HCT116 (cell line): ENCODE measurements at places on chromosomes 5 and 9.

GRCh38 chr5:164372892-164373291, 867.5 kb downstream of the MAT2B start:
- DNase-seq = no peak

DNA sequence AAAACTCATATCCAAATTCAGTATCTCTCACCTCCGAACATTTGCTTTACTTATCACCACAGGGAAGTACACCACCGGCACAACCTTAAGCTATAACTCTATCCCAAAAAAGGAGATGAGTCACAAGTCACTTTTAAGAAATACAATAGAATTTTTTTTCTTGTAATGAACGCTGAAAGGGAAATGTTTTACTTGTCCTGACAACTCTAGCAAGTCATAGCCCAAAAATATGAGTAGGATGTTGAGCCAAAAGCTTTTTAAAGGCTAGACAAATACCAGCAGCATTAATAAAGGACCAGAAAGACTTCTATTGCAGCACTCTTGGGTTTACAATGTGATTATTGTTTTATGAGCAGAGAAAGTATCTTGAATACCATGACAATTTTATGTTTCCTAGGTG, 147.3 kb upstream of the FST start:
- DNase-seq = no peak

GRCh38 chr9:38073882-38074281, 4.9 kb upstream of the SHB start:
- DNase-seq = no peak

GRCh38 chr5:80711938-80712337, 57.2 kb upstream of the DHFR start:
- peak; percentile 19 for DNase-seq

DNA sequence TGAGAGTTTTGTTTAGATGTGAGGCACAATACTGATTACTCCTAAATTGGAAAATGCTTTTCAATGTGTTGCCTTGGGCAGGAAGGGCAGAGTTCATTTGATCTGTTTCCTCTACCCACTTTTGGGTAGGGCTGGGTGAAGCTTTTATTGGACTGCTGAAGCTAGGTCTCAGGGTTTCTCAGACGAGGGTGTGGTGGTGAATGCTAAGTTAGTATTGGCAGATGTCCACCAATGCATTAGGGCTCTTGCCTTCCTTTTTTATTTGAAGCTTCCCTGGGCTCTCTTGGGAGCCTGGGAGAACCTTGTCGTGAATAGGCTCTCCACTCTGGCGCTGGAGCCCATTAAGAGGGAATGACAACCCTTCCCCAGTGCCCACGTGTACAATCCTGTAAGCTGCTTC, 23.1 kb downstream of the SPTAN1 start:
- no peak for DNase-seq

- DNase-seq = no peak
Observed at GRCh38 chr9:4423207-4423610, 67.1 kb upstream of the SLC1A1 start.

- DNase-seq = no peak
Observed at GRCh38 chr5:51859624-51860023, 476.4 kb downstream of the ISL1 start.

DNA sequence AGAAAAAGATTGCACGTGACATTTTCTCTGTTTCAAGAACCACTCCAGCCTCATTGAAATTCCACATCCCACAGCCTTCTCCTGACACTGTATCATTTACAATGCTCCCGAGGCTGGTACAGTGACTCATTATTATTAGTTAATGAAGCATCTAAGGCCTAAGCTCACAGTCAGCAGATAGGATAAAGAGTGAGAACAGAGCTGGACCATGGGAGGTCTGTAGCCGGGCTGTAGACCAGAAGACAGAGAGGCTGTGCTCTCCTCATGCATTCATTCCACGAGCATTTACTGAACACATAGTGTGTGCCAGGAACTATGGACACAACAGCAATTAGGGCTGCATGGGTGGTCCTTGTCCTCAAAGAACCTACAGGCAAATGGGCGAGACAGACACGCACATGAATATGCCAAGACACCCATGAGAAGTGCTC, 47.3 kb upstream of the GALNT10 start:
- DNase-seq = no peak

GRCh38 chr9:137226338-137227053, 806 bp upstream of the RNF224 start:
- DNase-seq = no peak

- no peak for DNase-seq
Observed at GRCh38 chr9:88399966-88400365, 11.7 kb downstream of the SPIN1 start.

- no peak for DNase-seq
Observed at GRCh38 chr5:58929726-58930125, 346.9 kb downstream of the RAB3C start.

DNA sequence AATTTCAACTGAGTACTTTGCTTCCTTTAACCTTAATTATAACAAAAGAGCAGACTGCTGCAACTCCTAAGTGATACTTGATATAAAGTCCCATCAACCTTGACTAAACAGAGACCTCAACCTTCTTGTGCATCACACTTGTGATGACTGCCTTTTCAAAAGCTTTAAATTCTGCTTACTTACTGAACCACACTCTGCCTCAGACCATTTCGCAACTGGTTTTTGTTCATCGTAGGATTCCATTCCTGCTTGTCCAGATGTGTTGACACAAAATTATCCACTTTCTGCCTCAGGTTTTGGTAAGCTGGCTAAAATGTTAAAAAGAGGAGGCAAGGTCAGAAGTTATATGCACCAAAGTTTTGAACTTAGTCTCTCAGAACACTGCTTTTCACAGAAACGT, 3.5 kb downstream of the BOD1 start:
- DNase-seq = no peak

GRCh38 chr5:119390404-119390803, 34.6 kb downstream of the TNFAIP8 start:
- no peak for DNase-seq

DNA sequence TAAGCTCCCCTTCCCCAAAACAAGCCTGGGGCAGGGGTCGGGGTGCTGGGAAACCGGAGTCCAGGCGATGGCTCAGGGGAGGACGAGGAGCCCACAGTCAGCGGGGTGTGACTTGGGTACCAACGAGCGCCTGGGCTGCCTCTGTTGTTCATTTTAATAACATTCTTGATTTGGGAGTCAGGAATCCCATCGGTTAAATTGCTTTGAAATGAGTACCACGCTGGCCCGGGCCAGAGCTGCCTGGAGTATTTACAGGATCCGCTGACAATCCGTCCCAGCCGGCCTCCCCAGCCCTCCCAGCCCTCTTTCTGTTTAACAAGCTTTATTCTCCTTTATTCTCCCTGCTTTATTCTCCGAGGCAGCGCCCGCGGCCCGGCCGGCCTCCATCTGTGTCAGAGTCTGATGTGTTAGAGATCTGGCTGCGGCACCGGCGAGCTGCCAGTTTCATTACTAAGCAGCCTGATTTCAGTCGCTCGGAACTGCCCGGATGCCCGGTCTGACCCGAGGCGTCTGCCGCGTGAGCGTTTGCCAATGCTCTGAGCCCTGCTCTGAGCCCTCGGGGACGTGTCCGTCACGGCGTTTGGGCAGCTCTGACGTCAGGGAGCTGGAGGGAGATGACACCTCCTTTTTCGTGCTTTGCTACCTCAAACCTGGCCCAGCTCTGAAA, 16.5 kb upstream of the QRFP start:
- no peak for DNase-seq

DNA sequence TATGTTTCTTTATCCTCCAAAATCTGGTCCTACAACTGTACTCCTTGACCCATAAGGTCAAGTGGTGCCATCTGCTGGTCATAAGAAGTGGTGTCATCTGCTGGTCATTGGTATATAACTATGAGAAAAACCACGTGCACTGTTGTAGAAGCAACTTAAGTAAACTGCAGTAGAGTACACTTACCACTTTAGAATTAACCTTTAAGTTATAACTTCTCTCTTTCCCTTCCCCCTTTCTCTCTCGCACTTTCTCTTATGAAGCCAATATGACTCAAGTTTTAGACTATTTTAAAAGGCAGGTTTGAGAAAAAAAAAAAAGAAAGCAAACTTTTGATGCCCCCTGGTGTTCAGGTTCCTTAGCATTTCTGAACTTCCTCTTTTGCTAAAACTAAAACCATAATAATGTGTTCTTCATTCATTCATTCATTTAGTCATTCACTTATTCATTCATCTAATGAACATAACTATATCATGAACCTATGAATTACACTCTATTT, 12.8 kb upstream of the MTAP start:
- DNase-seq = peak; percentile 92

GRCh38 chr5:7852542-7852941, 1.6 kb upstream of the CFAP90 start:
- no peak for DNase-seq

- DNase-seq = no peak
Observed at GRCh38 chr5:61263072-61263471, 69.0 kb upstream of the ZSWIM6 start.

DNA sequence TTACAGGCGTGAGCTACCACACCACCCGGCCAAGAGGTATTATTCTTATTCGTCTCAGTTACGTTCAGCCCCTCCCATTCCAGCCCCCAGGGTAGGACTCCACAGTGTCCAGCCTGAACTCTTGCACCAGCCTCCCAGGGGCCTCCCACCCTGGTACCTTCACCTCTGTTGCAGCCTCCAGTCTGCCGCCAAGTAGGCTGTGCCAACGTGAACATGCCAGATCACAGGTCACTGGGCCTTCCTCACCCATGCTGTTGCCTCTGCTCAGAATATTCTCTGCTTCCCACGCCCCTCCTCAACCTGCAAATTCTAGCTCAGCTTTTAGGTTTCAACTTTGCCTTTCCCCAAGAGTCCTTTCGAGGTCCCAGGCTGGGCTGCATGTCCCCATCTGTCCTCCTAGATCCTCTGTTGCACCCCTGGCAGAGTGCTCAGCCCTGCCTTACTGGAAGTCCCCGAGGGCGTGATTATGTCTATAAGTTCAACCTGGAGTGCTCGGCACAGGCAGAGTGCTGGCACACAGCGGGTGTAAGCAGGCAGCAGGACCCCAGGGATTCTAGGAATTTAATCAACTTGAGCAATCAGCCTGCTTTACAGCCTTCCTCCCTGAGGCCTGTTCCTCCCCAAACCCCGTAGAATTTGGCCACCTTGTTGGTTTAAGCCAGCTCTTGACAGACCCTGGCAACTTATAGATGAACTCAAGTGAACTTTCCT, 13.1 kb upstream of the STXBP1 start:
- DNase-seq = no peak

GRCh38 chr5:139312075-139312474, 18.5 kb downstream of the MATR3 start:
- no peak for DNase-seq

- DNase-seq = no peak
Observed at GRCh38 chr9:35905051-35905781, 786 bp upstream of the HRCT1 start.

DNA sequence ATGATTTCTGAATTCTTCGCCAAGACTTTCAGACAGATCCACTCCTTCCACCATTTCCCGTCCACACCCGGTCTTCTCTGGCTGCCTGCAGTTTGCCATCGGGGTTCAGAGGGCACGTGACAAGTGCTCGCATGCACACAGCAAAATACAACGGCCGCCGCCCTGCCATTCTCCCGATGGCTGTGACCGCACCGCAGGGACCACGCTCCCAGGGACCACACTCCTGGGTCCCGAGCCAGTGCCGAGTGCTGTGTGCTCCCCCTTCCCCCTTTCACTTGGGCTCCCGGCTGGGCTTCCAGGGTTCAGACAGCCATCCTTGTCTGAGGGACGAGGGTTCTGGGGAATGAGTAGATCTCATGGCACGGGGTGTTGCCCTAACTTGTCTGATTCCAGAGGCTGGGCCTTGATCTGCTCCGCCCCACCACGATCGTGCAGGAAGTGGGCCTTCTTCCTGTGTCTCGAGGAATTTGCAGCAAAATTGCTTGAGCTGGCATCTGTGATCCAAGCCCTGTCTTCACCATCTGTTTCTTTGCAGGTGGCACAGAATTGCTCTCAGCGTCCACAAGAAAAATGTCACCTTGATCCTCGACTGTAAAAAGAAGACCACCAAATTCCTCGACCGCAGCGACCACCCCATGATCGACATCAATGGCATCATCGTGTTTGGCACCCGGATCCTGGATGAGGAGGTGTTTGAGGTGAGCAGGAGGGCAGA, 59.2 kb downstream of the COL5A1 start:
- no peak for DNase-seq

- no peak for DNase-seq
Observed at GRCh38 chr5:123089914-123090660, 1.0 kb downstream of the PRDM6 start.

DNA sequence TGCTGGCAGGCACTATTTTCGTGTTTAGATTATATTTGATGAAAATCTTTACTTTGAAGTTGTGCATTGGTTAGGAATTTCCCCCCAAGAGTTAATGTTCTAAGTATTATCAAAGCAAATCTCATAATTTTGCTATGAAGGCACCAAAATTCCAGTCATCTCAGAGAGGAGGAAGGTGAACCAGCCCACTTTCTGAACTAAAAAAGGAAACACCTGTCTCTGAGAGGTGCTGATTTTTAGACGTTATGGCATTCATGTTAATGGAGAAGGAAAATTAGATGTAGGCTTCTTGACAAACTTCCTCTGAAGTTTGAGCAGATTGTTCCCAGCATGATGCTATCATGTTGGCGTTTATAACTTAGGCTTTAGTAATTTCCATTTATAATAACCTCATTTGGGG, 432.9 kb upstream of the ACTBL2 start:
- no peak for DNase-seq

- DNase-seq = no peak
Observed at GRCh38 chr9:83061990-83062650, 822 bp downstream of the RASEF start.

GRCh38 chr5:34487956-34488355, 168.2 kb upstream of the RAI14 start:
- DNase-seq = no peak

DNA sequence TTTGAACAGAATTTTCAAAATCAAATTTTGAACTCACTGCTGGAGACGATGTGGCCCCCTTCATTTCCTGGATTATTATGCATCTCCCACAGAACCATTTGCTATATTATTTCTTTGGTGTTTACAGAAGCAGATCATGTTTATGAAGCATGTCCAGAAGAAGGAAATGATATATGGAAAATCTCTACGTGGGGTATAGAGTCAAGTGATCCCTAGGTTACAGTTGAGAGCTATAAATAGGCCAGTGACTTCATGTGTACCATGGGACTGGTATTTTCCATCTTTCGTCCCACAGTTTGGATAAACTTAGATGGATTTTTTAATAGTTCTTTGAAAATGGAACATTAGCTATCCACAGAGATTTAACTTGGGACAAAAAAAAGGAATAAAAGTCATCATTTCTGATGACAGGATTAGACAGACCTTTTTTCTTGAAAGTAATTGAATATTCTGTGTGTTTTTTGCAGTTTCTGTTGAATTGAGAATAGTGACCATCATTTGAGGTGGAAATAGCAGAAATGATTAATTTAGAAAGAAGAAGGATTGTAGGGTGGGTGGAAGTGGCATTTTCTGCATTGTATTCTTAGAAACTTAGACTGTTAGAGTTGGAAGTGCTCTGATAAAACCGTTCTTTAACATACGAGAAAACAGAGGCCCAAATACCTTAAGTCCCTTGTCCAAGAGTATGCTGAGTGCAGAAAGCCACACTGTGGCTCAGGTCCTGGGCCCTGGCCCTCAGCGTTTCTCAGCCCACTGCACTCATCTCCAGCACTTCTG, 136.4 kb downstream of the PIP5K1B start:
- DNase-seq = no peak
